ENCODE measurements at places on chromosomes 11 and 22.

GRCh38 chr11:69384251-69385143 is 90.5 kb downstream of the MYEOV start:
- DNase-seq = no peak

GRCh38 chr11:76293189-76293631 is 86.9 kb upstream of the WNT11 start:
- DNase-seq = no peak

DNA sequence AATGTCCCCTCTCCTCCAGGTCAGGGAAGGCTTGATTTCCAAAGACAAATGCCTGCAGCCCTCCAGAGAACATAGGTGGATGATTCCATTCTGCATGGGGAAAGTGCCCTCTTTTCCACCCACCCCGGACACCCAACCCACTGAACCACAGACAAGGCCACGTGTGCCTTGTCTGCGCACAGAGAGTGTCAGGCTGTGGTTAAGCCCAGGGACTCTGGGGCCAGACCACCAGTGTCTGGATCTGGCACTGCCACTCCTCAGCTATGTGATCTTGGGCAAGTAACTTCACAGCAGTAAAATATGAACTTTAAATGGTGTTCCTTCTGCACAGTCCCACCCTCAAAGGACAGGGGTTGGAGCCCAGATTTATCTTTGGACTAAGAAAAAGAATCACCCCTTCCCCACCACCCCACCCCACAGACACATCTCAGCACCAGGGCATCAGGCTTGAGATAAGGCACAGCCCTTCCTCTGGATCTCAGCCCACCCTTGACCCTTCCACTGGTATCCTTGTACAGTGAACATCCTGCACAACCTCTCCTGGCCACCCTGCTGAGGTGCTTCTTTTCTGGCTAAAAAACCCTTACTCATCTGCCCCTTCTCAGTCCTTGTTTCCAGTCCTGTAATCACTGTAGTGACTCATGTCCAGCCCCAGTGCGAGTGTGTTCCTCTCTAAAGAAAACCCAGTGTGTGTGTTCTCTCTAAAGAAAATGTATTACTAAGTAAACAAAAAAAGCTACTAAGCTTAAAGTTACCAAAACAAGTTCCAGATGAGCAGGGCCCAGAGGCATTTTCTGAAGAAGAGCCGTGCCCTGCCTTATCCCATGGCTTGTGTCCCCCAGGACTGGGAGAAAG is 1.9 kb upstream of the PTGDR2 start:
- no peak for DNase-seq

DNA sequence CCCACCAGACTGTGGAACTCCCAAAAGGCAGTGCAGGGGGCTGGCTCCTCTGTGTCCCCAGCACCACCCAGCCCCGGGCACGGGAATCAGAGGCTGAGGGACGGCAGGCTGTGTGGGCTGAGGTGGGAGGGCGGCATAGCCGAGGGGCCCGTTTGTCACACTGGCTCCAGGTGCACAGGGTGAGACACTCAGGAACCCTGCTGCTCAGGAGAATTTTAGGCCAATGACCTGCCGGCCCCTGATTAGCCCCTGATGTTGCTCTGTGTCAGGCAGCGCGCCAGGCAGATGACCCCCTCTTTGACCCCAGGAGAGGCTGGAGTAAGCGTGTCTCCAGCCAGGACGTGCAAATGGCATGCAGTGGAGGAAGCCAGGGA is 52.7 kb downstream of the RTL6 start:
- no peak for DNase-seq

- no peak for DNase-seq
Measured at GRCh38 chr22:34592123-34592740, 473.7 kb upstream of the ISX start.

GRCh38 chr11:836700-837099 is 3.9 kb downstream of the CD151 start:
- no peak for DNase-seq

GRCh38 chr11:29119707-29120618 is 896.9 kb downstream of the KCNA4 start:
- no peak for DNase-seq

GRCh38 chr11:59173080-59173963 is 1.4 kb downstream of the DTX4 start:
- no peak for DNase-seq

GRCh38 chr11:117931331-117931950 is 2.2 kb upstream of the TMPRSS13 start:
- DNase-seq = no peak

DNA sequence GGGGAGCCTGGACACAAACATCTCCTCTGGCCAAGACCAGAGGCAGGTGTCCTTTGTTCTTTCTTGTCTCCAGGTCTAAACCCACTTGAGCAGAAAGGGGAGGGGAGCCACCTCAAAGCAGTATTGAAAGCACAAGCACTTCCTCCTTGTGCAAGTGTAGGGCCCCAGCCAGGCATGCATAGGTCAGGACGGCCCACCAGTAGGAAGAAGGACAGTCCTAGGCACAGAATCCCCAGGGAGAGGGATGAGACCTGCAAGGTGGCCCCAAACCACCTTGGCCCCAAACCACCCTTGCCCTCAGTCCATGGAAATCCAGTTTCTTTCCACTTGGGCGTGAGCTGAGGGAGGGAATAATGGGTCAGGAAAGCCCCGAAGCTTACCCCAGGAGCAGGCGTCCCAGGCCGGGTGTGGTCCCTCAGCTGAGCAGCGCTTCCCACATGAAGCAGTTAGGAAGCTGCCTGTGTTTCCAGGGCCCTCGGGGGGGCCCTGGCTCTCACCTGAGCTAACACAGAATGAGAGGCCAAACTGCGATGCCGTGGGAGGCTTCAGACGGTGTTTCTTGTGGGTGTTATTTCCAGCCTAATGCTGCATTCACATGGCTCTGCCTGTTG is 20.4 kb upstream of the IGSF9B start:
- no peak for DNase-seq

GRCh38 chr22:36318442-36318841 is 65.5 kb downstream of the APOL1 start:
- DNase-seq = no peak

- DNase-seq = peak; percentile 74
Measured at GRCh38 chr22:36156515-36157419, 3.8 kb downstream of the APOL3 start.

DNA sequence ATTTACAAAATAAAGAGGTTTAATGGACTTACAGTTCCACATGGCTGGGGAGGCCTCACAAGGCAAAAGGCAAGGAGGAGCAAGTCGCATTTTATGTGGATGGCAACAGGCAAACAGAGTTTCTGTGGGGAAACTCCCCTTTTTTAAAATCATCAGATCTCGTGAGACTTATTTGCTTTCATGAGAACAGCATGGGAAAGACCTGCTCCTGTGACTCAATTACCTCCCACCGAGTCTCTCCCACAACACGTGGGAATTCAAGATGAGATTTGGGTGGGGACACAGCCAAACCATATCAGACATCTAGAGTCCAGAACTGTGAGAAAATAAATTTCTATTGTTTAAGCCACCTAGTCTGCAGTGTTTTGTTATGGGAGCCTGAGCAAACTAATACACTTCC is 80.8 kb downstream of the ME3 start:
- DNase-seq = no peak

GRCh38 chr22:42152661-42153270 is 22.2 kb upstream of the CYP2D6 start:
- no peak for DNase-seq

DNA sequence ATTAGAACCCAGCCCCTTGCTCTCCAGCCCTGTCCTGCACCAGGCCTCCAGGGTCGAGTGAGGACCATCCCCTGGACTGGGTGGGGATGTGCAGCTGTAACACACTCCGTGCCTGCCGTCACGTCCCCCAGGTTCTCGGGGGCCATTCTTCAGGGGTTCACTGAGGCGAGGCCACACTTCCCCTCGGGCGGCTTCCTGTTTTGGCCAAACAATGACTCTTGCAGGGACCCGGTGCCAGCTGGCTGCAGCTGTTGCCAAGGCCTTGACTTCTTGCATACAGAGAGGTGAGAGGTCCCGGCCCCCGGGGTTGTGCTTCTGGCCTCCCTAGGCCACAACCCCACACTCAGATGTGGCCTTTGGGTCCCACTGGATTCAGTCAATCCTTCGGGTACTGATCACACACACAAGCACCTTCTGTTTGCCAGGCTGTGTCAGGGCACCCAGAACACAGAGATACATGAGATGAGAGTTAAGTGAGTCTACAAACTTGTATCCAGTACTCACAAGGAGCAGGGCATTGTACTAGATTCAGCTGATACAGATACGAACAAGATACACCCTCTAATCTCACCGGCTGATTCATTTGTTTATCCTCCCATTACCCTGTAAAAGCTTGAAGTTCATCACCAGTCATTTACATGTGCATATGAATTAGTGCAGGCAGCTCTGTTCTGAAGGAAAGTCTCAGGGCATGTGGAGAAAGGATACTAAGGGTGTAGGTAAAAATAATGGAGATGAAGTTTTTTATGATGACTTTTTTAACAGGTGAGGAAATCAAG is 32.9 kb downstream of the LRRC32 start:
- no peak for DNase-seq

DNA sequence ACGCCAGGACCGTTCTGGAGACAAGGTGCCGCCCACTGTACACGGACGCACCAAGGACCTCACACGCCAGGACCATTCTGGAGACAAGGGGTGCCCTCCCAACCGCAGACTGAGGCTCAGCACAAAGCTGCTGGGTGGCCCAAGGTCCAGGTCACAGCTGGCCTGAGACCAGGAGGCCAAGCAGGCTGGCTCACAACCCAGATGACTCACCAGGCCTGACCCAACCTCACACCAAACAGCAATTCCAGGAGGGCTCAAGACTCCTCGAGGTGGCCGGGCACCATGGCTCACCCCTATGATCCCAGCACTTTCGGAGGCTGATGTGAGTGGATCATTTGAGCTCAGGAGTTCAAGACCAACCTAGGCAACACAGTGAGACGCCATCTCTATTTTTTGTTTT is 14.8 kb downstream of the BRD1 start:
- DNase-seq = no peak

- DNase-seq = no peak
Measured at GRCh38 chr22:38299770-38300102, 17.5 kb downstream of the CSNK1E start.

DNA sequence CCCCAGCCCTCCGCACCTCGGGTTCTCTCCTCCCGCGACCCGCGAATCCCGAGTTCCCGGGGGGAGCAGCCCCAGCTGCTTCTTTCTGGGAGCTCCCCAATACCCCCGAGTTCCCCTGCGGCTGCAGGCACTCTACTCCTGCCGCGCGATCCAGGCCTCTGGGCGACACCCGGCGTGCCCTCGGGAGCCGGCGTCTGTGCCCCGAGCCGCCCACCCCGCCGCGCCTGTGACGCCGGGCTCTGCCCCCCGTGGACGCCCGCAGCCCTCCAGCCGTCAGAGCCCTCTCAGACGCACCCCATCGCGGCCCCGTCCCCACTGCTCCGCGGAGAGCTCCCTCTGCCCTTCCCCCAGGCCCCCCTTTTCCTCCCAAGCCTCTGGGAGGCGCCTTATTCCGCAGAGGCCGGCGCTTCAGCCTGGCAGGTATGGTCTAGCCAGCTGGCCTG is 422 bp downstream of the GLB1L2 start:
- DNase-seq = peak; percentile 9

GRCh38 chr22:37818409-37819104 is 4.6 kb upstream of the GALR3 start:
- DNase-seq = peak; percentile 56

DNA sequence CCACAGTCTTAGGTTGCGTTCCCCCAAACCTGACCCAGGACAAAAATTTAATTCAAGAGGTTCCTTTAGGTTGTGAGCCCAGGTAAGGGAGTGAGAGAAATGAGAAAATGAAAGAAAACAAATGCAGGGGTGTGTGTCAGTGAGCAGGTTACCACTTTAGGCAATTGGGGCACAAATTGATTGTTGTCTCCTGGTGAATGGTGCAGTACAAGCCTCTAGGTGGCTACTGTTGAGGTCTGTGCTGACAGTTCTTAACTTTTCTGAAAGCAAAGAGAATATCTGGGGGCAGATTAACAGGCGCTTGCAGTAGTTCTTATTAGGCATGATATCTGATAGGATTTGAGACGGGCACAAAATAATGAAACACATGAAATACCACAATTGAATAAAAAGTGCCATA is 894.6 kb downstream of the FAM181B start:
- no peak for DNase-seq

Data from stimulated activated CD4-positive, alpha-beta T cell treated with anti-CD3 and anti-CD28 coated beads, Interleukin-4, amount 100 ng/mL, for 4 hours (primary cell).